GDM1 (cell line): ENCODE measurements at places on chromosomes 11 and 22.
A peak's percentile ranks its signal among the peaks of the same experiment; 100 is the strongest.

DNA sequence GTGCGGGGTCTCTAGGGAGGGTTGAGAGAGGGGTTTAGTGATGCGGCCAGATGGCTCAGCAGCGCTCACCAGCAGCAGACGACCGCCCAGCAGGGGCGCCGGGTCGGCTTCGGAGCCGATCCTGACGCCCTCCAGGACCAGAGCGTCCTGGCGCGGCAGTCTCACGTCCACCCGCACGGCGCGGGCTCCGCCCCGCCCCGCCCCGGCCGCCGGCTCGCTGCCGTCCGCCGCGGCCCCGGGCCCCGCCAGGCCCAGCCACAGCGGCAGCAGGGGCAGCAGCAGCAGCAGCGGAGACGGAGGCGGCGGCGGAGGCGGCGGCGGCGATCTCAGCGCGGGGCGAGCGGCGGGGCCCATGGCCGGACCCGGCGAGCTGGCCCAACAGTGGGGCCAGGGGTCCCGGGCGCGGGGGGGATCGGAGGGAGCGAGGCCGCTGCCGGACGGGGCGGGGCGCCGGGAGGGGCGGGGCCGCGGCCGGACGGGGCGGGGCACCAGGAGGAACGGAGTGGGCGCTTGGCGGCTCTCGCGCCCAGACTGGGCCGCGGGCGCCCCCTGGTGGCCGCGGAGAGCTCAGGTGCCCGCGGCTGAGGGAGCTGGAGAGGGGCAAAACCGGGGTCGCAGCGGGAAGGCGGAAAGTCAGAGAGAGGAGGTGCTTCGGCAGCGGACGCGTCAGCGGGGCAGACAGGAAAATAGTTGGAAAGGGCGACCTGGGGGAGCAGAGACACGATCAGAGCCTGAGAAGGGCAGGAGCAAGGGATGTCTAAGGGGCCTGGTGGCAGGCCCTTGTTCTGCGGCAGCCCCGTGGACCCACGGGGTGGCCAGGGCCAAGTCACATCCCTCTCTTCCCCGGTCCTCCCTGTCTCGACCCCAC lies at the start of gene RNF215:
TSS of gene RNF215 (minus strand) at position 452 of the 868 bp plus-strand sequence. CDS start at position 354, 98 bp downstream.
- peak; percentile 71 for DNase-seq

DNA sequence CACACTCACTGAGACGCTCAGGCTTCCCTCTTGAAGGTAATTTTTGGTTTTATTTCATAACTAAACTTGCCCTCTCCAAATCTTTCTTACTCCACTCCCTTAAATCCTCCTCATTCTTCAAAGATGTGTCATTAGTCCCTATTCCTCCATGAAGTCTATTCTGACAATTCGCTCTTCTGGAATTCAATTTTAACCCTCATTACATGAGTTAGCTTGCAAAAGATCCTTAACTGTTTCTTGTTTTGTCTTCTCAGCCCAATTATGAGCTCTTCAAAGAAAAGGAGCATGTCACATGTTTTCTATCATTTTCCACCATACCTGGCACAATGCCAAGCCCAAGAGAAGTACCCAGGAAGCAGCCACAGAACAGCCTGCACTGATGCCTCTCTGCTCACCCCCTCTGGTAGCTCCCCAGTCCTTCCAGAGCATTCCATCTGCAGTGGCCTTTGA lies 13.0 kb downstream of the GALNT18 start:
- DNase-seq, result no peak

DNA sequence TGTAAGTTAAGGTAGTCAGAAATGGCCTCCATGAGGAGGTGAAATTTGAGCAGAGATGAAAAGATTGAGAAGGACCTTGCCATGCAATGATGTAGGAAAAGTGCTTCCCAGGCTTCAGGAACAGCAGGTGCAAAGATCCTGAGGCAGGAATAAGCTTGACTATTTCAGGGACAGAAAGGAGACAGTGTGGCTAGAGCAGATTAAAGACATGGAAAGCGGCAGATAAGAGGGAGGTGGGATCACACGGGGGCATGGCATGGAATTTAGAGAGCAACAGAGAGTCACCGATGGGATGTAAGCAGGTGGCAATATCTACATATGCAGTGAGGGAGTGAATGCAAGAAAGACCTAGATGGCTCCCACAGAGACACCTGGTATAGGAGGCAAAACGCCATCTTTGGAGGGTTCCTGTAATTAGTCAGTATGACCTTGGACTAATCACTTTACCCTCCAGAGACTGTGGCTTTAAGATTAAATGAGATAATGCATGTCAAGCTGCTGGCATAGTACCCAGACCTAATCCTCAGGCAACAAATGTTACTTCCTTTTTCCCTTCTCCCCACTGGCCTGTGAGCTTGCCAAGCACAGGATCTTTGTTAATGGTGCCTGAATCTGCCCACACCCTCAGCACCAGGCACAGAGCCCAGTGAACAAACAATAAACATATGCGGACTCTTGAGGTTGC lies 24.6 kb upstream of the ACER3 start:
- DNase-seq, result no peak

DNA sequence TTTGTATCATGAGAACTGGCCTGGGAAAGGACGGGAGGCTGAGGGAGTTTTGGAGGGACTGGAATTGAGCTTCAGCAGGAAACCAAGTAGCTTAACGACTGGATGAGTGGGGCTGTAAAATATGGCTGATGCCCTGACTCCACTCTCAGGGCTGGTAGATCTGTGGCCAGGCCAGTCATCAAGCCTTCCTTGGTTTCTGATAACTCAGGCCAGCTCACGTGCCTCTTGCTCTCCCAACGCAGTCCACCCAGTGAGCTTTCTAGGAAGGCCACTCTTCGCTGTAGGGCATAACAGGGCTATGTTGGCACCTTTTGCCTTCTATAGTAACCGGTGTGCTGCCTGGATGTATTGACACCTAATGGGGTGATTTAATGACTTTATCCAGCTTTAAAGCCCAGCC lies 5.8 kb upstream of the MADD start:
- DNase-seq, result no peak

- no peak for DNase-seq
These were observed 63.3 kb downstream of the LDLRAD3 start for GRCh38 chr11:36007127-36007655.

DNA sequence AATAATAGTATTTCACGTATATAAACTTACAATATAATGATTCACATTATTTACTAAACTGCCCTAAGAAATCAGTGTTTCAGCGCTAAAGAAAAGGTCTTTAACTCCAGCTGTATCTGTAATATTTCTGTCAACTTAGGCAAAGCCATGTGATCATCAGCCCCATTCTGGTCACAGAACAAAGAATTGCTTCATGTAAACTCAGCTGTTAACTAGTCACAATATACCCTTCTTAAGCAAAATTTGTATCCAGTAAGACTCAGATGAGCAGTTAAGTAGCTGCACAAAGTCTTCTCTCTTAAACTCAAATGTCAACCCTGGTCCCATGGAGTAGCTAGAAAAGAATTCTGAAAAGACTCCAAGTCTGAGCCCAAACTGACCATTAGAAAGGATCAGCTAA lies 26.6 kb downstream of the HPS5 start:
- no peak for DNase-seq

DNA sequence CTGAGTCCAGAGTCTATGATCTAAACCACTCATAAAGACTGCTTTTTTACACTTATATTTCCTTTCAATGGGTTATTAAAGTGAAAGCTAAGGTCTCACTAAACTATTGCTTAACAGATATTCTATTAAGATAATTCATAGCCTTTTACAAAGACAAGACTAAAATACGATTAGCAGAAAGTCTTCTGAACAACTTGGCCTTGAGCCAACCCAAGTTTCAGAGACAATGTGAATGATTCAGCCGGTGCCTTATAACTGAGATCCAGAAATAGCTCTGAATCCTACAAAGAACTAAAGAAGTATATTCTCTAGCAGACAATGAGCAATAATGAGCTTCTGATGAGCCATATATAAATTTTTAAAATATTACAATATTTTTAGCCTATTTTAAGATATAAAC lies 41.5 kb upstream of the CARD18 start:
- DNase-seq, result no peak

- DNase-seq, result no peak
These were observed 8.0 kb downstream of the MYH9 start for GRCh38 chr22:36379593-36380361.

GRCh38 chr11:42595876-42596275 lies 715.9 kb upstream of the API5 start:
- no peak for DNase-seq

DNA sequence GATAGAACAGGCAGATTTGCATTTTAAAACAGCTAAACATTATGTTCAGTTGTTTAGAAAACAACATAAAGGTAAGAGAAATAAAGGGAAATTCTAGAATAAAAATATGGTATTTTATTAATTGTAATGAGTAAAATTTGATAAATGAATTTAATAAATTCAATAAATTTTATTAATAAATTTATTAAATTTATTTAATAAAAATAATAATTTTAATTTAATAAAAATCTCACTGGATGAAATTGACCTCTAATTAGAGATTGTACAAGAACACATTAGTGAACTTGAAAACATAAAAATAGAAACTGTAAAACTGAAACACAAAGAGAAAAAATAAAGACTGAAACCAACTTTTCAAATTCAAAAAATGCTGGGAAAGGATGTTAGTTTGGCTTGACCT lies 605.7 kb upstream of the LRRC4C start:
- DNase-seq, result no peak

GRCh38 chr11:57566905-57567514 lies 462 bp downstream of the UBE2L6 start:
- no peak for DNase-seq

- DNase-seq, result no peak
These were observed 11.7 kb upstream of the KAT5 start for GRCh38 chr11:65700399-65700798.

GRCh38 chr11:61477126-61477525 lies 31.4 kb upstream of the LRRC10B start:
- no peak for DNase-seq

DNA sequence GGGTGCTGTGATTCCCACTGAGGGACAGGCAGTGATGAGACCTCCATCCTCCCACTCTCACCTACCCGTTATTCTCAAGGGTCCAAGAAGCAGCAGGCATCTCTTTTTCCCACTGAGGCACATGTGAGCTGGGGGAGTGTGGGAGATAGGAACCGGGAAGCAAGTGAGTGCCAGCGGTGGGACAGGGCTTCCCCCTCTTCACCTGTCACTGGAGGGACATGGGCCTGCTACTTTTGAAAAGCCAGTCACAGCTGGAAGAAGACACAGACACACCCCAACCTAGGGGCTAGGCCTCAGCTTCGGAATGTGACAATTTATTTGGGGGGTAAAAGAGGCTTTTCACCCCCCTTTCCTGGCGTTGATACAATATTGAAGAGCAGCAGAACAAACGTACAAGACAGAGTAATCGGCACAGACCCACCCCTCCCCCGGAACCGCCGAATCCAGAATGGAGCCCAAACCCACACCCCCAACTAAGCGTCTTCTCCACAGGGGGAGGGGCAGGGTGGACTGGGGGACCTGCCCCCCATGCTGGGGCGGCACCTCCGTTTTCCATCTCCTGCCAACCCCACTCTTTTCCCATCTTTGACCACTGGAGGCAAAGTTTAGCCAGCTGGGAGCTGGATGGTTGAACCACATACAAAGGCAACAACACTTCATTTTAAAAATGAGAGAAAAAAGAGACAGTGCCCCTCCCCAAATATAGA lies 10.7 kb downstream of the CBX6 start:
- DNase-seq, result no peak

DNA sequence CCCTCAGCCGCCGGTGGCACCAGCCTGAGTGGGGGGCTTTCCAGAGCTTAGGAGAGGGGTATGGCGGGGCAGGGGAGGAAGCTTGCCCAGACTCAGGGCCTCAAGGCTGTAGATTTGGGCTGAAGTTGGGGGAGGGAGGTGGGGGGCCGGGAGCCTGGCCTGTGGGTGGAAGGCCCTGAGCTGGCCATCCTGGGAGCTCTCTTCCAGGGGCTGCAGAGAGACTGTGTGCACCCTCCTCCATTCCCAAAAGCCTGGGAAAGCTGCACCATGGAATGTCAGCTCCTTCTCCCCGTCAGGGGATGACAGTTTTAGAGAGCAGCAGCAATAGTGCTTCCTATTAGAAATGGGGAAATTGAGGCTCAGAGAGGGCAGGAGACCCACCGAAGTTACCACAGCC lies 1.0 kb downstream of the SYT12 start:
- no peak for DNase-seq

DNA sequence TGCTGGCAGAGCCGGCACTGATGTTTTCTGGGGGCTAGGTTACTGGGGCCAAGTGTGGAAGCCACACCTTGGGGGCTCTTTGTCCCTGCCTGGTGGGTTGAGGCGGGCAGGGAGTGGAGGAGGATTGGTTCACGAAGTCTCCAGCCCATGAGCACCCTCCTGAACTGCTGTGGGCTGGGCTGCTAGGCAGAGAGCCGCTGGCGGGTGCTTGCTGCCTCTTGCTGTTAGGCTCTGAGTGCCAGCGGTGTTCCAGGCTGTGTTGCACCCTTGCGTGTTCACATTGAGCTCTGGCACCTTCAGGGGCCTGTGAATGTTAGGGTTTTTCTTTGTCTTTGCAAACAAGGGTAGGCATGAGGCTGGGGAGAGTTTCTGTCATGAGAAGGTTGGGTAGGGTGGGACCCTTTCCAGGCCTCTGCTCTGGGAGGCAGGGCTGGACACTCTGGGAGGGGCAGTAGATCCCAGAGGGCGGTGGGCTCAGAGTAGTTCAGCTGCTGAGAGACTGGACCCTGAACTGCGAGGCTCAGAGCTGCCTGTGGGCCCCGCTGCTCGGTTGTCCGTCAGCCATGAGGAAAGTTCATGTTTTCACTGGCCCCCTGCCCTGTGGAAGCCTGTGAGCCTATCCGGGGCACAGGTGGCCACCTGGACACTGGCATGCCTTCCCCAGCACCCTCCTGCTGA lies 24.0 kb upstream of the TMEM191C start:
- DNase-seq, result no peak

- peak; percentile 13 for DNase-seq
These were observed 10.1 kb upstream of the SCN2B start for GRCh38 chr11:118186346-118187107.

DNA sequence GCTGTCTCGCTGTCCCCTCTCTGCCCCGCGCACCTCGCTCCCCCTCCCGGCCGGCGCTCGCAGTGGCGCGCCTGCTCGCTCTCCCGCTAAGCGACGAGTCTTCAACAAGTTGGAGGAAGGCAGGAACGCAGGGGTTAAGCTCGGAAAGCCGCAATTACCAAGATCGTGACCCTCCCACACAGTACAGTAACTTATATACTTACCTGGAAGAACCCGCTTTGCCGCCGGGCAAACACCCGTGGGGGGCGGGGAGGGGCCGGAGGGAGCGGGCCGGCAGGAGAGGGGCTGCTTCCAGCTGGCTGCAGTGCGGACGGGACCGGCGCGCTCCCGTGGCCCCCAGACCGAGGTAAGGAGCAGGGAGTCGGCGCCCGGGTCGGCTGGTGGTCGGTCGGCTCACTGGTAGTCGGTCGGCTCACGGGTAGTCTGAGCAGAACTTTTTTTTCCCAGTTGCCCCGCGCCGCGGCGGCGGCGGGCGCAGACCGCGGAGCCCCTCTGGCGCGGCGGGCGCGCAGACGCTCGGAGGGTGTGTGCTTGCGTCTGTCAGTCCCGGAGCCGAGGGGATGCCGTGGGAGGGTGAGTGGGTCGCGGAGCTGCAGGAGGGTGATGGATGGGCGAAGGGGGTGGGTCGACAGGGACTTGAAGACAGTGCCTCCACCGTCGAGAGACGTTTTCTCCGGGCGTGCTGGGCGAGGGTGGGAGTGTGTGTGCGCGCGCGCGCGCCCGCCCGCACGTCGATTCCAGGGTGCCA lies 101.2 kb upstream of the HSD17B12 start:
- no peak for DNase-seq
